ENCODE measurements at places on chromosomes 16 and 17.

GRCh38 chr17:49894761-49895160 lies 46.9 kb upstream of the TAC4 start:
- DNase-seq = no peak

- no peak for DNase-seq
Observed at GRCh38 chr16:3086596-3087242, 12.4 kb downstream of the ZSCAN10 start.

- DNase-seq = no peak
Observed at GRCh38 chr16:17238285-17239028, 232.3 kb downstream of the XYLT1 start.

GRCh38 chr17:72514891-72515290 lies 394.1 kb downstream of the SOX9 start:
- no peak for DNase-seq

- no peak for DNase-seq
Observed at GRCh38 chr17:27836651-27837050, 36.3 kb upstream of the NOS2 start.

- DNase-seq = peak; percentile 13
Observed at GRCh38 chr16:57186872-57187854, 1.0 kb downstream of the RSPRY1 start.

DNA sequence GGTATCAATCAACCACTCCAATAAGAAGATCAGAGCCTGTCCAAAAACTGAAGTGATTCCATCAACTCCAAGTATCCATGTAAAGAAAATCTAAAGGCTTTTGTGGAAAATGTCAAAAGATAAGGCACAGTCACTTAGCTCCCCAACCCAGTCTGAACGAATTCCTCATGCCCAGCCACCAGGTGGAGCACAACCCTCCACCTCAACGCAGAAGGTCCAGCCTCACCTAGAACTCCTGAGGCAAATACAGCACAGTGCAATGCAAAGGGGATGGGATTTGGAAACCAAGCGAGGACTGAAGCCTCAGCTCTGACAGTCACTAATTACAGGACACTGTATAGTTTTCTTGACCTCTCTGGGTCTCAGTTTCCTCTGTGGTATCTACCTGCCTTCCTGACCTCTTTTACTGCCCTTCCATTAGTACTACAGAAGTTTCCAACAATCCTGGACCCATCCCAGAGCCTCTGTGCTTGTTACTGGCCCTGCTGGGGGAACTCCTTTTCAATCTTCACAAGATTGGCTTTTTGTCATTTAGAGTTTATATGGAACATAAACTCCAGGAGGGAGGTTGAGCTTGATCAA lies 2.0 kb downstream of the NCBP3 start:
- DNase-seq = peak; percentile 47

GRCh38 chr17:80000981-80001775 lies 34.5 kb downstream of the TBC1D16 start:
- no peak for DNase-seq

- no peak for DNase-seq
Observed at GRCh38 chr17:6818938-6819337, 12.6 kb downstream of the TEKT1 start.

GRCh38 chr16:54123766-54124165 lies 162.8 kb downstream of the IRX3 start:
- no peak for DNase-seq

DNA sequence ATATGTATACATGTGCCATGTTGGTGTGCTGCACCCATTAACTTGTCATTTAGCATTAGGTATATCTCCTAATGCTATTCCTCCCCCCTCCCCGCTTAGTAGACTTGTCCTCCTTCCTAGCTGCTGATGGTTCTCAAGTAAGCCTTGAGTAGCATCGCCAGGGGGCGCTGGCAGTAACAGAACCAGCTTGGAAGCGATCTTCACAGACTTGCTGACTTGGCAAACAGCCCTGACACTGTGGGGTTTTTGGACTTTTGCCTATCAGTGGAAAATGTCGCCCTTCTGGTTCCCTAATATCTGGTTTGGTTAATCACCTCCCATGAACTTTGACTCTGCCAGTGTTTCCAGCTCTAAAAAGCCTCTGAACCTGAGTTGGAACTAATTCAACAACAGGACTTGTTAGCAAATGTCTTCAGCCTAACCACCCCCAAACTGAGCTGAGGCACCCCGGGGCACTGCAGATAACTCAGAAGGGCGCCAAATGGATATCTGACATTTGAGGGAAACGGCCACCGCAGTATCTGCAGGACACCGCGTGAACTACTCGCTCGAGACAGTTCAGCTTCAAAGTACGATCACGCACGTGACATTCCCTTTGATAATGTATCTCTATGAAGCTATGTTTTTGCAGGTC lies 15.4 kb upstream of the SPATA32 start:
- peak; percentile 91 for DNase-seq

DNA sequence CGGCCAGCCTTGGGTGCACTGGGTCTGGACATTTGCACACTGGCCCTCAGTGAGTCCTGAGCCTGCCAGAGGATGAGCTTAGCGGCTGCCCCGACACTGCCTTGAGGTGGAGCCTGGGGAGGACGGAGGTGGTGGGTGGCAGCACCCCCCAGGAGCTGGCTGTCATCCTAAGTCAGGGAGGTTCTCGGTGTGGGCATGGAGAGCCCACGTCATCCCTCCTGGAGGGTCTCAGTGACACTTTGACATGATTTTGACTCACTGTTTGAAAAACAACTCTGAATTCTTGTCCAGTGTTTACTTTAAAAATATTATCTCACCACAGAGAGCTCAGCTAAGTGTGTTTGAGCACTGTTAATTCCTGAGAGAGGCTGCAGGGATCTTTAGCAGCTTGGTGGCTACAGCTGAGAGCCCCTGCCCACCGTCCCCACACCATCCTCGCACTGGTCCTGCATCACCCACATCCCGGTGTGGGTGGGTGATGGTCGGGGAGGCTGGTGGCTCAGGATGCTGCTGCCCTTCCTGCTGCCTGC lies 63.1 kb downstream of the BANP start:
- no peak for DNase-seq

DNA sequence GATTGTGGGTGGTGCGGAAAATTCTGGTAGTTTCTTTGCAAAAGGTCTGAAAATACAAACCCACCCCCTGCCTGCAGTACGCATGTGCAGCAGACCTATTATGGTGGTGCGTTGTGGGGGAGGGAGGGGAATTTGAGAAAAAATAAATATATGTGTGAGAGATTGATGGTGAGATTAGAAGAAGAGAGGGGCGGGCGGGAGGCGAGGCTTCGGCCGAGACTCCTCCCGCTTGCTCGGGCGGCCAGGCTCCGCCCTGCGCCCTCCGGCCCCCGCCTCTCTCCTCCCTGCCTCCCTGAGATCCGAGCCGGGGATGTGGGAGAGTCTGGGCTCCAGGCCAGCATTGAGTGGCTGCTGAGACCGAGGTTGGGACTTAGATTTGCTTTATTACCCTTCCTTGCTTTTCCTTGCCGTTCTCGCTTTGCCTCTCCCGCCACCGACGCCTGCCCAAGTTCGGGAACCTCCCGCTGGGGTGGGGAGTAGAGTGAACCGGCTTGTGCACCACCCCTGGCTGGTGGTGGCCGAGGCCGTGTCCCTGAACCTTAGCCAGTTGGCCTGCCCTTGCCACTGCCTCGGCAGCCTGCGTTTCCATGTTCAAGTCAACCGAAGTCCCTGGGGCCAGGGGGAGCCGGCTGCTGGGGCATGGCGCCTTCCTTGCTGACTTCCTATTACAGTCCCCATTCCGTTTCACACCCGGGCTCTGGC lies 956 bp upstream of the CHD3 start:
- DNase-seq = peak; percentile 96

GRCh38 chr16:89536886-89537548 lies 23.5 kb upstream of the RPL13 start:
- DNase-seq = no peak

DNA sequence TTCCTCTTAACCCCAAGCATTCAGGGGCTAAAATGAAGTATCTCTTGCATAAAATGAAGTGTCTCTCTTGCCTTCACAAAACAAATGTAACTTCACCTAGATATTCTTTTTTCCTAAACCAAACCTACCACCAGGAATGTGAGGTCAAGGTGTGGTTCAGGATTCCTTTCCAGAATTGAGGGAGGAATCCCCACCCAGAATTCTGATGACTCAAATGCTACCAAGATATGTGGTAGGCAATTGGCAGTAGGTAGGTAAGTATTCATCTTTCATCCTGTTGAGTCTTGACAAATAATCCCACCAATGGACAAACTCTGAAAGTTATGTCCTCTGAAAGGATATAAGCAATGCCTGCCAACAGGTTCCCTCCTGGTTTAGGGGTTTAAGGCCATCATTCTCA lies 26.2 kb downstream of the TRIM16 start:
- no peak for DNase-seq

GRCh38 chr16:56807011-56807675 lies 57.9 kb upstream of the SLC12A3 start:
- DNase-seq = no peak

DNA sequence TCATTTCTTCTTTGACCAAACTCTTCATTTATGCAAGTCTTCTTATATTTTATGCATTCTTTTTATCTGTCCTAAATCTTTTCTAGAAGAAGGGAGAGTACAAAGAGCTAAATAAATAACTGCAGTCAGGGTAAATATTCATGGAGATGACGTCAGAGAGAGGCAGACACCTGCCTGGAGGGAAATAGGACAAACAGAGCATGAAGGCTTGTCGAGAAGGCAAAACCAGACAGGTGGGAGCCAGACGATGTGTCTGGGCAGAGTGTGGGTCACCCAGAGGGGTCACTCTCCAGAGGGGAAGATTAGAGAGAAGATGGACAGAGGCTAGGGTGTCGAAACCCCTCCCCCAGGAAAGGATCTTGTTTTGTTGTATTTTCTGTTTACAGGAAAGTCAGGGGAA lies 78.3 kb upstream of the RPL38 start:
- DNase-seq = no peak

- peak; percentile 32 for DNase-seq
Observed at GRCh38 chr16:88264641-88265285, 118.0 kb upstream of the ZNF469 start.

GRCh38 chr17:50146230-50146926 lies 4.1 kb downstream of the PPP1R9B start:
- DNase-seq = no peak

GRCh38 chr16:58828901-58829545 lies 94.9 kb upstream of the GOT2 start:
- no peak for DNase-seq

GRCh38 chr17:52827526-52827925 lies 669.0 kb upstream of the CA10 start:
- no peak for DNase-seq

GRCh38 chr17:81015136-81015535 lies 19.8 kb upstream of the BAIAP2 start:
- DNase-seq = no peak

DNA sequence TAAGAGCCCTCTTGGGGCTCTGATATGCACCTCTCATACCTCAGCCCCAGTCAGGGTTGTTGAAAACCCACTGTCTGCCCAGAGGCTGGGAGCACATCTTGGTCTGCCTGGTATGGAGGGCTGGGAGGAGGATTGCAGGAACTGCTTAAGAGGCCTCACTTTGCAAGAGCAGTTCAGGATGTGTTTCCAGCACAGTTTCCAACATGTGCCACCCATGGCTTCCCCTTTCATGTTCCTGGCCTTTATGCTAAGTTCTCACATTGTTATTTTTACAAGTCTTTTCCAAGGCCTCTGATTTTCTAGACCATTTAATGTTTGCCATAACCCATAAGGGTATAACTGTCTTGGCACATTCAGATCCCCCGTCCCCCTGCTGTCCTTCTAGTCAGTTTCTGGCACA lies 155.4 kb downstream of the WWOX start:
- no peak for DNase-seq

- DNase-seq = peak; percentile 79
Observed at GRCh38 chr17:74779948-74780400, 3.8 kb upstream of the NAT9 start.

GRCh38 chr17:6427279-6427781 lies 7.6 kb downstream of the AIPL1 start:
- DNase-seq = peak; percentile 38

GRCh38 chr16:64969221-64969620 lies 152.6 kb downstream of the CDH11 start:
- DNase-seq = no peak

- no peak for DNase-seq
Observed at GRCh38 chr17:15382914-15383313, 41.5 kb upstream of the TEKT3 start.

DNA sequence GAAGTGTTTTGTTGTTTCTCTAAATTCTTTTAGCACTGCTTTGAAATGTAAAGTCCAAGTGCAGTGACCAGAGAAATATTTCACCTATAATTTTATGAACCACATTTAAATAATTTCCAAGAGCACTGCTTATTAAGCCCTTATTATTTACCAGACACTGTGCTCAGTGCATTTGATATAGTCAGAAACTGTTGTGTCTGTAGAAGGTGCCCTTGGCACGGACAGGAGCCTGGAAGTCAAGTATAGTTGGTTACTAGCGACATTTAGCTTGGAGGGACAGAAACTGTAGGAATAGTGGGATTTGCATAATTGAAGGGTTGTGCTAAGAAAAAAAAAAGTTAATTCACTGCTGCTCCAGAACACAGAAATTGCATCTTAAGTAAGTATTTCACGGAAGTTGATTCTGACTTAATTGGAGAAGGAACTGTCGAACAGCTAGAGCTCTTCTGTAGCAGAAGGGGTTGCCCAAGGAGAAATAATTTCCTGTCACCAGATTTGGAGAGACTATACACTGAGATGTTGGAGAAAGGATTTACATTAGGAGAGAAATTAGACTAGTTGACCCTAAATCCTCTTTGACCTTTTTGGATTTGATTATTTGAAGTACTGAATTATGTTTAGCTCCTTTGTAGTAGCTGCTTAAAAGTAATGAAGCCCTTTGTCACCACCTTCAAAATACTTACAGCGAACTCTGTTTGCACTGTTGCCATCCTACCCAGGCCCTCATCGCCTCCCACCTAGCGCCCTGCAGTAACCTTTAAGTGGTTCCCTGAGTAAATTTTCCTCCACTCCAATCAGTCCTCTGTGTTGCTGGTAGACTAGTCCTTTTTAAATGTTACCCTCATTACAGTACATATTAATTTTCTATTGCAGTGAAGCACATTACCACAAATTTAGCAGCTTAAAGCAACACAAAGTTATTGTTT lies 25.6 kb downstream of the COX10 start:
- DNase-seq = no peak

DNA sequence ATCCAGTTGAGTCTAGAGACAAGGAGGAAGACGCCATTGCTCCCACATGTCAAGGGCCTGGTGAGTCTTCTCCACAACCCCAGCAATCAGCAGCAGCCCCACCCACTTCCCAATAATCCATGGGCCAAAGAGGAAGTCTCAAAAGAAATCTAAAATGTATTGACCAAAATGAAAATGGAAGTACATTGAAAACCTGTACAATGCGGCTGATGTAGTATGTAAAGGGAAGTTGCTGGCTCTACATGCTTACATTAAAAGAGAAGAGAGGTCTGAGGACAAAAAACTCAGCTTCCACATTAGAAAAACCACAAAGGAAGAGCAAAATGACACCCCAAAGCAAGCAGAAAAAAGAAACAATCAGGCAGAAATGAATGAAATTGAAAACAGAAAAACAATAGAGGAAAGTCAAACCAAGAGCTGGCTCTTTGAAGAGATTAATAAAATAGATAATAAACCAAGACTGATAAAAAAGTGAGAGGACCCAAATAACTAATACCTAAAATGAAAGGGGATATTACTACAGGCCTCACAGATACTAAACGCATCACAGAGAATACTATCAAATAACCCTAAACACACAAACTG lies 100.6 kb upstream of the METRNL start:
- DNase-seq = peak; percentile 18

GRCh38 chr17:21689604-21690003 lies 2.7 kb upstream of the KCNJ18 start:
- DNase-seq = no peak
